Neural crest cell (in vitro differentiated cells): ENCODE measurements at places on chromosomes 2 and 18. TPM values are rescaled to one million over a fixed set of nuclear protein-coding genes. Genes with fewer than 3 reads are reported as not detected.

DNA sequence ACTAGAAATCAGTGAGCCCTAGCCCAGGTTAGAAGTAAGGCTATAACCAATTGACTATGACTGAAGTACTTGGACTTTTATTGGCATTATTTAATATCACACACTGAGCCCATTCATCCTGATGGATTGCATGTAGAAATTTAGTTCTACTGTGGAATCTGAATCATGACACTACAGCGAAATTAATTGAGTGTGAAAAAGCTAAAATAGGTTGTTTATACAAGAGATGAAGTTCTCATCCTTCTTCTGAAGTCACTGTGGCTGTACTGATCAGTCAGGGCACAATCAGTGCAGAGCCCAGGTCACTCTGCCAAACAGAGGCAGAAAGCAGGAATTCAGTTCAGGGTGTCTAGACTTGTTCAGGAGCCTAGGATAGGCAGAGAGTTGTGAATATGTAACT is 158.9 kb downstream of the BABAM2 start:
- no peak for DNase-seq

DNA sequence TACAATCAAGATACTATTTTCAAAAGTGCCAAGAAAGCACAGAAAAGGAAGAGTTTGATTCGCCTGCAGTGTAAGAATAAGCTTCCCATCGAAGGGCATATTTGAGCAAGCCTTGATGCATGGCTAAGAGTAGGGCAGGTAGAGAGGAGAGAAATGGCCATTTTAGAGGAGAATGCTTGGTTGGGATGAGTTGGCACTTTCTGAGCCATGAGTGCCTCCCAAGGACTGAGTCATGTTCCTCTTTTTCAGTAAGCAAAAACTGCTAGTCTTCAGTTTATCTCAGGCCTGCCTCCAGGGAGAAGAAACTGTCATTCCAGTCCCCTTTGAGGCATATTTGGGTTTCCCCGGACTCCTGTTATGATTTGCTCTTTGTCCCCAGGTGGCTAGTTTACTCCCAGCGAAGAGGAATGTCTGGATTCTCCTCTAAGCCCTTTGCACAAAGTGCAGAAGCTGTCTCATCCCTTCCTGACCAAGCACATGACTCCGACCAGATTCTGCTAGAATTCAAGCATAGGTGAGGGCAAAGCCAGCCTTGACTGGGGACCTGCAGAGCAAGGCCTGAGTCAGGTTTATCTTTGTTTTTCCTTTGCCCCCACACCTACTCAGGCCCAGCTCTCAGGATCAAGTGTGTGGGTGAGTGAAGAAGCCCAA is 115.2 kb downstream of the TTC32 start:
- DNase-seq, result no peak

GRCh38 chr18:62759704-62760402 is 44.5 kb downstream of the PHLPP1 start:
- DNase-seq, result no peak

The NDC80 gene
- 49.5 and 52.1 TPM in 2 replicates for total RNA-seq

The R3HDM1 gene
- 63.0 and 75.1 TPM in 2 replicates for total RNA-seq
